Left ventricle myocardium superior (tissue), 1 donor: ENCODE measurements at places on chromosomes 2 and 18.
A peak's percentile ranks its signal among the peaks of the same experiment; 100 is the strongest.

GRCh38 chr18:58511897-58512581 lies 116.9 kb downstream of the ALPK2 start:
- DNase-seq: no peak

GRCh38 chr2:199459286-199460100 lies 1.8 kb upstream of the SATB2 start:
- peak; percentile 93 for DNase-seq

DNA sequence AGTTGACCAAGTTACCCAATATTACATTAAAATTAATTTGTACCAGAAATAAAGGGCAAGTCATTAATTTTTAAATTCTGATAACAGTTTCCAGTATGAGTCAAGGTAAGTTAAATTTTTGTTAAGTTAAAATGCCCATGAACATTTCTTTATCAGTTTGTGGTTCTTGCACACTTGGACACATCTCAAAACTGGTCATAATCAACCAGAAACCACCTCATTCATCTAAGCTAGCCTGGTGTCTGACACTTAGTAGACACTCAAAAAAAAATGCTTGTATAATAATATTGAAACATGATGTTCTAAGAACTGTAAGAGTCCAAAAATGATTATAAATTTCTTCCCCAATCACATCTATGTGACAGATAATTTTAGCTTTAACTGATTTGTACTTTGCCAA lies 62.4 kb downstream of the SATB2 start:
- DNase-seq: no peak

DNA sequence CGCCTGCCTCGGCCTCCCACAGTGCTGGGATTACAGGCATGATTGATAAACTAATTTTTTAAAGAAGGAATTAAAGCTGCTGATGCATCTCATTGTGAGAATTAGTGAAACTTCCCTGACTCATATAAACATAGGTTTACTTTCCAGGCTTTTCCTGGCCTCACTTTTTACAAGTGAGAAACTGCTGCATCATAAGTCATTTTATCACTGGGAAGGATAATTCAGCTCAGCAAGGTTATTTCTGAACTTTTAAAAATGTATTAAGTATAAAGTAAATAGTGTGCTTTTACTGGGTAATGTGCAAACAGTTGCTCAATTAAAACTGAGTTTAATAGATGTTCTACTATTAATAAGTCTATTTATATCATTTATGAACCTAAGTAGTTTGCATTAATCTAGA lies 1130.3 kb upstream of the CDH2 start:
- no peak for DNase-seq

GRCh38 chr18:8045160-8045883 lies 478.2 kb downstream of the PTPRM start:
- DNase-seq: no peak

GRCh38 chr18:6370886-6371635 lies 43.6 kb downstream of the L3MBTL4 start:
- no peak for DNase-seq

DNA sequence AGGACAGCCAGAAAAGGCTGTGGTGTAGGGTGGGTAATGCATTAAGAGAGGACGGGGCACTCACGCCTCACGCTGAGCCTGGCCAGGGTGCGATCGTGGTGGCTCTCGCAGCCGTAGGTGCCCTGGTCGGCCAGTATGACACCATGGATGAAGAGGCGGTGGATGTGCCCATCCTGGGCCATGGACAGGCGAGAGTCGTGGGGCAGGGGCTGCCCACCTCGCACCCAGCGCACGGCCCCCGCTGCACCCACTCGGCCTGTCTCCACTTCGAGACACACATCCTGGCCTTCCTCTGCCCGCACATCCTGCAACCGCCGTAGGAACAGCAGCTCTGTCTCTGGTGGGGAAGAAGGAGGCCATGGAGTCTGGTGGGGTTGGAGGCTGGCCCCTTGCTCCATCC lies 12.1 kb downstream of the TMEM198 start:
- no peak for DNase-seq

DNA sequence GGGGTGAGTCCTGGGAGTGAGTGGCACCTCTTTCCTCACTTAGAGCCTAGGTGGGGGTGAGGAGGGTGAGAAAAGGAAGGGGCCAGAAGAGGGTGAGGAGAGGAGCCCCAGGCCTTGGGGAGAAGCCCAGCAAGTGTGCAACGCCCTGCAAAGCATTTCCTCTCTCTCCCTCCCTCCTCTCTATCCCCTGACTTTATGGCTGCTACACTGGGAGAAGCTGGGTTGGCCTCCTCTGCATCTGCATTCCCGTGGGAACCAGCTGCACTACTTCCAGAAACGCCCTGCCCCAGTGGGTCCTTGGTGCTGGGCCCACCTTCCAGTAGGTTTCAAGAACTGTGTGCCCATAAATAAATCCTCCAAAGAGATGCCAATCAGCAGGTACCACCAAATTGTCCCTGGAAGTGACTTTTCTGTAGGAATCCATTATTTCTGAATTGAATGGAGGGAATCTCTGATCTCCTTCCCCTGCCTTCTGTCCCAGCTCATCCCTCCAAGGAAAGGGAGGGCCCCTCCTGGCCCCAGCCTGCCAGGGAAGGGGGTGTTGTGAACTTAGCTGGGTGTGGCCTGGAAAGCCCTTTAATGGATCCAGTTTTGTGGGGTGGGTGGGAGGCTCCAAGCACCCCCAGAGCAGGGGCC lies 95.7 kb upstream of the BOD1L2 start:
- DNase-seq: no peak

DNA sequence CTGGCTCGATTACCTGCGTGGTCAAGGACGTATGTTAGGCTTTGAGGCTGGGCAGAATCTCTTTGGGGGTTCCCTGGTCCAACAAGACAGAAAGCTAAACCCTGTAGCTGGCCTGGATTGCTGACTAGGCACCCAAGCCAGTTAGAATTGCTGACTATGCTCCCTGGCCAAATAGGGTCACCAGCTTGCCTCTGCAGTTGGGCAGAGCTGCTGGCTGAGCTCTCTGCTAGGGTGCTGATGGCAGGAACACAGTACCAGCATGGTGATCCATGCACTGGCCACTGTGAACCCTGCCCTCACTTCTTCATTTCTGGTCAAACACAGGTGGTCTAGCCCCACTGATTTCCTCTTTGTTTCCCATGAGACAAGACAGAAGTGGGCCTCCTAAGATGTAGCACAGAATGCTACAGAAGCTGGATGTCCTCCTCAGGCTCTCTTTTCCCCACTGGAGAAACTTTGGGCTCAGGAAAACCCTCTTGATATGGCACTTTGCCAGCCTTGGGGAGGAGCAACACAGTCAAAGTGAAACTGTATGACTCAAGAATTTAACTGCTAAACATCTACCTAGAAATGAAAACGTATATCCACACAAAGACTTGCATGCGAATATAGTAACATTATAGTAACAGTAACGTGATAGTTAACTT lies 20.8 kb downstream of the SP140L start:
- no peak for DNase-seq

- DNase-seq: no peak
Measured at GRCh38 chr18:32877371-32877770, 104.5 kb upstream of the KLHL14 start.

DNA sequence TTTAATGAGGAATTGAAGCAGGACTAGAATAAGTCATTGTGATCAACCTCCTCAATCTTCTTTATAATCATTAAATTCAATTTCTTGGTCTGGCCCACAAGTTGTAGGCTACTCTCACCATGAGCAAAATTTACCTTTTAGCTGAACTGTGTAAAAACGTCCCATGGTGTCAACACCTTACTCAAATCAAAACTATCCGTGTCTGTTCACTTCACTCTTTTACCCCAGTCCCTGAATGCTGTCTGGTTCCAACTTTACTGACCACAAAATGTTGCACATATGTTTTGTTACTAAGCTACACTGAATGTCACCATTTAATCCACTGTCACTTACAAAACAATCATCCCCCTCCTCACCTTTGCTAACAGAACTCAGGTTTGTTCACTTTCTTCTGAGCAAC lies 951.6 kb upstream of the SLC39A10 start:
- DNase-seq: no peak

DNA sequence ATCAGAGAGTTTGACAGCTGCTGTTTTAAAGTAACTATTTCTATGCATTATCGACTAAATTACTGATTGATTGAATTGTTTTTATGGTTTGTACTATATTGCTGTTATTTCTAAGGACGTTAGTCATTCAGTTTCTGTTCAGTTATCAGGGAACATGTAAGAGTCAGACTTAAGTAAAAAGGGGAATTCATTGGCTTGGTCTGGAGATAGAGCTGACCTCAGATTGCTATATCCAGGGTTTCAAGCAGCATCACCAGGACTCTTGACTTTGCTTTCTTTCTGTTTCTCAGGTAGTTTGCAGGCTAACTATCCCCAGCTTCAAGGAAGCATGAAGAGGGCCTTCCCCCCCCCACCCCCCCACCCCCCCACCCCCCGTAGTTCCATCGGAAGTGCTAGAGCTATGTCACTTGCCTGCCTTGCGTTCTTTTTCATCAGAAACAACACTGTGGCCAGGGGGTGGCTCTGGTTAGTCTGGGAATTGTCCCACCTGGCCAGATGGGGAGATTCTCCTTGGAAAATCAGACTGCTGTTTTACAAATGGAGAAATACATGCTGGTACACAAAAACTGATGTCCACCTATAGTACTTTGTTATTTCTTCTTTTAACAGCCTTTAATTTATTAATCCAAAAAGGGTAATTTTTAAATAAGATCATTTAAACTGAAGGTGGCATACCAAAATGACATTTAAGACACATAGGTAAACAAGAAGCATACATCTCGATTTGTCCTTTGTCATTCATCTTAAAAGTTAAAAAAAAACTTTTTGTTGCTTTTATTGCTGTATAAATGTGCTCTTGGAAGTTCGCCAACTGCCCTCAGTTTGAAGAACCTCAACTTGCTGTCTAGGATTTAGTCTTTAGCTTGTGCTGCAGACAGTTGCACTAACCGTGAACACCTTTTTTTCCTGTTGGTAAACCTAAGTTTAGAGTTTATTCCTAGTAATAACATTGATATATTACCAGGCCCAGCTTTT lies 9.4 kb downstream of the SMAD4 start:
- no peak for DNase-seq

GRCh38 chr2:202847693-202848524 lies 23.7 kb downstream of the ICA1L start:
- DNase-seq: no peak

DNA sequence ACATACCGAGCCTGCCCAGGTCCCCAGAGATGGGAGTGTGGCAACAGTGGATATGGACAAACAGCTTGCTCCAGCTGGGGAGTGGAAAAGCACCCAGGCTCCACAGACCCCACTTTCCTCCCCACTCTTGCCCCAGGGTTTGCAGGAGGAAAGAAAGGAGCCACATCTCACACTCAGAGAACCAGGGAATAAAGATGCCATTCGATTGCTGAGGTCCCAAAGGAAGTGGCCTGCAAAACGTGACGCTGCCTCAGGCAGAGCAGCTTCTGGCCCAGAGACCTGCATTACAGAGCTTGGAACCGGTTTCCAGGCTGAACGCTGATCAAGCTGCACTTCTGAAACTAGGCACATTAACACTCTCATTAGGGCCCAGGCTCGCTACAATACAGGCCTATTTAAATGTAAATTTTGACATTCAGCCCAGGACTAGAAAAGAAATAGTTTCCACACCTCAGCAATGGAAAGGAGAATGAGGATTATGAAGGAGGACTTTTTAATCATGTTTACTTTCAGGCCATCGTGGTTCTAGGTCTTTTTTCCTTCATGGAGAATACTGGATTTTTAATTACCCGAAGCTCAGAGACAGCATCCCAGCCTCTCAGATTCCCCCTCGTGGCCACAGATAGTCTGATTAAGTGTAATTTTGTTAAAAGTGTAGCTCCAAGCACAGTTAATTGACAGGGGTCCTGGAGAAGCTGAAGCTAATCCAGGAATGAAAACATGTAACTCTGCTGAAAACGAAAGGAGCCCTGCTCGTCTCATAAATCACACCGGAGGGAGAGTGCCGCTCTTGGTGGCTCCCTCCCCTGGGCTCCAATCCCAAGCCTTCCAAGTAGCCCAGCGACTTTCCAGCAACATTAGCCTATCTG lies 221.3 kb upstream of the RAB6C start:
- peak; percentile 58 for DNase-seq

- DNase-seq: no peak
Measured at GRCh38 chr2:232139171-232139594, 177.7 kb downstream of the DIS3L2 start.

DNA sequence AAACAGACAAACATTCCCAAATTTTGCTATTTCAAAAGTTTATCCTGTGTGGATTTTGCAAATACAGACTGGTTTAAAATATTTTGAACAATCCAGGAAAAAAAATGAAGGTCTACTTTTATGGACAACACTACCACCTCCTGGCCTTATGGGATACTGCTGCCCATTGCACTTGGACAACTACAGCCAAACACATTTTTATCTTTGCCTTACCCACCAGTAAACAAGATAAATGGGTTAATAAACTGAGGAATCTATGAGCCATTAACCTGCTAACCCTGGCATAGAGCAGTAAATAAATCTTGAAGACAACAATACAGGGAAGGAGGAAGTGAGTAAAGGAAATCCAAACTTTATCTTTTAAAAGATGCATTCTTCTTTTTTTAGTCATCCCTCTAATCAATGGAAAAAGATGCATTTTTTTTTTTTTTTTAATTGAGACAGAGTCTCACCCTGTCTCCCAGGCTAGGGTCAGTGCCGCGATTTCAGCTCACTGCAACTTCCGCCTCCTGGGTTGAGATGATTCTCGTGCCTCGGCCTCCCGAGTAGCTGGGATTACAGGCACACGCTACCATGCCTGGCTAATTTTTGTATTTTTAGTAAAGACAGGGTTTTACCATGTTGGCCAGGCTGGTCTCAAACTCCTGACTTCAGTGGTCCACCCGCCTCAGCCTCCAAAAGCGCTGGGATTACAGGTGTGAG lies 2.1 kb upstream of the SPIRE1 start:
- DNase-seq: no peak

GRCh38 chr2:42795841-42796301 lies 3.5 kb upstream of the HAAO start:
- peak; percentile 48 for DNase-seq

GRCh38 chr2:170271340-170271739 lies 93.4 kb downstream of the MYO3B start:
- no peak for DNase-seq

DNA sequence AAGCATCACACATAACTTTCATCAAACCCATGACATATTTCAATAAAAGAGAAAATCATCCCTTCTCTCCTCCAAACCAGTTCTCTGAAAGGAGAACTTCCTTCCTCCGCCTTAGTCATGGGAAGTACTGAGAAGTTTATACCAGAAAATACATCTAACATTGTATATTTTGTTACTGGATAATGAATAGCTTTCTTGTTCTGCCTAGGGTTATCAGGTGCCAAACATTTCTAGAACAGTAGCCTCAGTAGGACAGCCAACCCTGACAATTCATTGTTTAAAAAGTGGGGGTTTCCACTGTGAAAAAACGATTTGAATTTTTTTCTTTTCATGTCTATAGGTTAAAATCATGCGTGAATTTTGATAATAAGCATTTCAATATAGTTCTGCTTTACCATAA lies 16.0 kb upstream of the DAW1 start:
- no peak for DNase-seq

GRCh38 chr2:147773479-147773878 lies 71.3 kb upstream of the ACVR2A start:
- no peak for DNase-seq

- no peak for DNase-seq
Measured at GRCh38 chr2:31271851-31272267, 37.9 kb downstream of the EHD3 start.

- no peak for DNase-seq
Measured at GRCh38 chr2:145203891-145204290, 684.0 kb upstream of the ZEB2 start.
